ENCODE measurements at places on chromosomes 6 and 20. TPM values are rescaled to one million over a fixed set of nuclear protein-coding genes. Genes with fewer than 3 reads are reported as not detected.

DNA sequence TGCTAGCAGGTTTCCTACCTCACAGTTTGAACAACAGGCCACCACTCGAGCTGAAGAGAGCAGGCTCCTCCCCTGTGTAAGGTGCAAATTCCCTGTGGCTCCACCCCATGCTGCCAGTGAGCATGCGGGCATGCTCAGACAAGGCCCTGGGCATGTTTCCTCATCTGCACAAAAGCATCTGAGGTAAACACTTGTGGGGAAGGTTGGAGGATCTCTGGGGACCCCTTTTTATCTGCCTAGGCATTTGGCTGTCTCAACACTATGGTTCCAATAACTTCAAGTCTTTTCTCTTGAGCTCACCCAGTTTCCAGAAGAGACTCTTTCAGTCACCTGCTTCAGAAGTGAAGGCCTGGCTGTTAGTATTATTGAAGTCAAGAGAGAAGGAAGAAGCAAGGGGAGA lies 9.4 kb downstream of the C6orf58 start:
- no peak for DNase-seq

DNA sequence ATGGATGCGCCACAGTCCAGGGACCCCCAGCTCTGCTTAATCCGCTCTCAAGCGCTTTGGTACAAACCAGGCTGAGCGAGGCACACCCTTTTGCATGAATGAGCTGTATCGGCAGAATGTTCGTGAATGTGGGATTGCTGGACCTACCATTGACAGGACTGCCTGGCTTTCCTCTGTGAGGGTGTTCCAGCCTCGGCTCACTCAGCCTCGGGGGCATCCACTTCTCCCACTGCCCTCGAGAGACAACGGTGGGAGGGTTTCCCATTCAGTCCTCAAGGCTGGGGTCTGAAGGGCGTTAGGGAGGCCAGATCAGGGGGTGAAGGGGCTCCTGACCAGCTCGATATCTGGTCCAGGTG lies 17.4 kb downstream of the MDFI start:
- no peak for DNase-seq

The KHDC1L gene
- polyA plus RNA-seq = not detected

GRCh38 chr20:33061658-33062028 lies 7.9 kb downstream of the BPIFB3 start:
- no peak for DNase-seq

The TDRD6 gene
- polyA plus RNA-seq = 0.27 TPM

- no peak for DNase-seq
Observed at GRCh38 chr6:14276667-14277404, 159.3 kb downstream of the CD83 start.

DNA sequence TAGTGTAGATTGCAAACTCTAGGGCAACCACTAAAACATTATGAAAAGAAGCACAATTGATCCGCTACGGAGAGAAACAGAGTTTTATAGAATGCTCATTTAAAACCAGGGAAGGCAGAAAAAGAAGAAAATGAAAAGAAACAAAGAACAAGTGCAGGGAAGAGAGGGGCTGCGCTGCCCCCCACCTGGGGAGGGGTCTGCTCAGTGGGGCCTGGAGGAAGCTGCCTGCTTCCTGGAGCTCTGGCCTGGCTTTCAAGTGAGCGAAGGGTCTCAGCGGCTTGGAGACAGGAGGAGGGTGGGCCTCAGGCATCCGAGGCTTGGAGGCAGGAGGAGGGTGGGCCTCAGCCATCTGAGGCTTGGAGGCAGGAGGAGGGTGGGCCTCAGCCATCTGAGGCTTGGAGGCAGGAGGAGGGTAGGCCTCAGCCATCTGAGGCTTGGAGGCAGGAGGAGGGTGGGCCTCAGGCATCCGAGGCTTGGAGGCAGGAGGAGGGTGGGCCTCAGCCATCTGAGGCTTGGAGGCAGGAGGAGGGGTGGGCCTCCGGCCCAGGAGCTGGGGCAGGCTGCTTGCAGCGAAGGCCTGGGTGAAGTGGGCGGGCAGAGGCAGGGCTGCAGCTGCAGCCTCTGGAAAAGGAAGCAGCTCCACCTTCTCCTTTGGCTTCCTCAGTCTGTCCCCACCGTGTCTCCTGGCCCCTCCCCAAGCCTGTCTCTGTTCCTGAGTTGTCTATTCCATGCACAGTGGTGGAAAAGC lies 406.3 kb downstream of the TAF4 start:
- DNase-seq = no peak

GRCh38 chr20:93641-94040 lies 6.2 kb downstream of the DEFB125 start:
- no peak for DNase-seq

GRCh38 chr6:137727216-137727765 lies 139.8 kb upstream of the TNFAIP3 start:
- no peak for DNase-seq

DNA sequence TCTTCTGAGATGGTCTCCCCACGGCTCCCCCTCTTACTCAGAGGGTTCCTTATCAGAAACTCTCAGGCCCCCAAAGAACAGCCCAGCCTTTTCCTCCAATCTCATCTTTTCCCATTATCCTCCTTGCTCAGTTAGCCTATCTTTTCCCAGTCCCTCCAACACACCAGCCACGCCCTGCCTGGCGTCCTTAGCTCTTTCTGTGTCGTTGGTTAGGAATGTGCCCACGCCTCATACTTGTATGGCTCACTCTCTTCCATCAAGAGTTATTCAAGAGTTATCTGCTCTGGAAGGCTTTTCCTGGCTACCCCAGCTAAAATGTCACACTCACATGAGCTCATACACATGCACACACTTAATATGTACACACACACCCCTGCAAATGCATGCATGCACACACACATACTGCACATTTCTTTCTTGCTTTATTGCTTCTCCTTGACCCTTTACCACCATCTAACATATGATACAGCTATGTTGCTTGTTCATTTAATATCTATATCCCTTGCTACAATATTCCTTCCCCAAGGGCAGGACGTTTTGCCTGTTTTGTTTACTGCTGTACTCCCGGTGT lies 37.6 kb downstream of the SLC2A10 start:
- DNase-seq = no peak

DNA sequence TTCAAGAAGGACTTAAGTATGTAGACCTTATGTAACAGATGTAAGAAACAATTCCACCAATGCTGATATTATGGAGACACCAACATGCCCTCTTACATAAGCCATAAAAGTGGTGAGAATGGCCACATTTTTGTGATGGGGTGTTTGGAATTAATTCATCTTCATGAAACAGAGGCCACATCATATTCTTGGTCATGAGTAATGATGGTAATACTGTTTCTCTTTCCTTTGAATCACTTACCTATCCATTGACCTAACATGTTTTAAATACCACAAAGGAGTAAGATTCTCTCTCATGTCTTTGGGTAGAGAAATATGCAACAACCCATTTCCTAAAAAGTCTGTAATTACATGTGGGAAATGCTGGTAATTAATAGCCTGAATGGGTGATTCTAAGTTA lies 545.4 kb upstream of the FLRT3 start:
- no peak for DNase-seq
